ENCODE measurements at places on chromosomes 2 and 18.

- DNase-seq = peak; percentile 91
Observed at GRCh38 chr2:37802899-37803379, 122.1 kb upstream of the RMDN2 start.

GRCh38 chr18:2538236-2538635, 33.1 kb downstream of the METTL4 start:
- DNase-seq = no peak

- no peak for DNase-seq
Observed at GRCh38 chr2:15363734-15364133, 197.4 kb downstream of the NBAS start.

DNA sequence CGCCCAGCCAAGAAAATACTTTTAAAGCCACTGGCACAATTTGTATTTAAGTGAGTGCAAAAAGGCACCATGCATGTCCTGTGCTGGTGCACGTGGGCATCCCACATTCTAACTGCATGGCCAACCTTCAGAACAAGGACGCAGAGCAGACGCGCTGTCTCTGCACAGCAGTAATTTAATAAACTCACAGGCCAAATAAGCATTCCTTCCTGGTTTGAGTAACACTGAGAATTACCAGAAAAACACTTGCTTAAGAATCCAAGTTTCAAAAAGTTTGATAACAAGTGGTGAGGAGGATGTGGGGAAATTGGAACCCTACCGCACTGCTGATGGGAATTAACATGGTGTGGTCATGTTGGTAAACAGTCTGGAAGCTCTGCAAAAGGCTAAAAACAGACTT, 38.7 kb downstream of the RPL31 start:
- DNase-seq = no peak

DNA sequence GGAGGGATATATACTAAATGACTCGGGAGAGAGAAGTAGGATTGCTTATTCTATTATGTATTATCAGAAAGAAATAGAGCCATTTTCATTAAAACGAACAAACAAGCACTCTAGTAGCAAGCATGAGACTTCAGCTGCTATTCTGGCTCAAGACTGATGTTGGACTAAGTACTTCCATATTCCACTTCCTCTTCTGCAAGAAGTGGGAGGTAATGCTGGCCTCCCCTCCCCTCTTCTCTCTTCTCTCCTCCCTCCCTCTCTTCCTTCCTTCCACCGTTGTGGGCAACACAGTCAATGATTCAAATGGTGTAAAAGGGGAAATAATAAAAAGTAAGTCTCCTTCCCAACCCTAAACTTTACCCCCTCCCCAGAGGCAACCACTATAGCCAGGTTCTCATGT, 62.6 kb downstream of the EMX1 start:
- no peak for DNase-seq

- DNase-seq = no peak
Observed at GRCh38 chr2:100236166-100236565, 86.1 kb downstream of the LONRF2 start.

DNA sequence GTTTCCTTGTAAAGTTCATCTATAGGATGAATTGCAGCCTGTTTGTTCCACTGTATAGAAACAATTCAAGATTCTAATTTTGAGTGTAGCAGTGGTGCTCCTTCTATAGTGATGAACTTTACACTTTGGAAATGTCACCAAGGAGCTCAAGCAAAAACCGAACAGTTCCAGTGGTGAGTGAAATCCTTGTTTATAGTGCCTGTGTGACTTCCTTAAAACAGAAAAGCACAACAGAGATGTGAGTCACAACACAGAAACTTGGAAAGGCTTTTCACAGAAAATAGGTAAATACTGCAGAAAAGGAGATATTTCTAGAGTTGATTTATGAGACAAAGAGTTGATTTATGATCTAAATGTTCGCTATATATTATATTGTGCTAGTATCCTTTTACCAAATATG, 482.0 kb downstream of the PTPRM start:
- DNase-seq = no peak

DNA sequence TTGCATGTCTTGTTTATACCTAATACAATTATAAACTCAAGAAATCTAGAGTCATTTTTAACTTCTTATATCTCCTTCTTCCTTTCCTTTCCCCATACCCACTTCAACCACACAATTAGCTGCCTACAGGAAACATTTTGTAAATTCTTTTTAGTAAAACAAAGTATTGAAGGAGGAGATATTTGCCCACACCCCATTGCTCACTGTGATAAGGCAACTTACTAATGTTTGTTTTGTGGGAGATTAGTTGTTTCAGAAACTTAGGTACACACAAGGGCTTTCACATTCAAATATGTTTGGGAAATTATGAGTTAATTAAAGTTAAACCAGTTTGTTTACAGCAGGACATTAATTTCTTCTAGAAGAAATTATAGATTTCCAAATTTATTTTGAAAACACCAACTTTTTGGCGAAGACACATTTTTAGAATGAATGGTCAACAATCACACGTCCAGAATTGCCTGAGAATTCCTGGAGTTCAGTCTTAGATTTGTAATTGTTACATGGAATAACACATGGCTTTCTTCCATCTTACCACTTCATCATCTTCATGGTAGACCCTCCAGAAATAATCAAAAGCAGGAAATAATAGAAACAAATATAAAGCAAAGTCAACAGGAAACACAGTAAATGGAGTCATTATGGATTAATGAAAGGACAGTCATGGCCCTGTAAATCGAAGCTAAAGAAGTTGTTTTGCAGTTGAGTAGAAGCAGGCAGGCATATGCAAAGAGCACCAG, 62.5 kb upstream of the RAB27B start:
- no peak for DNase-seq

DNA sequence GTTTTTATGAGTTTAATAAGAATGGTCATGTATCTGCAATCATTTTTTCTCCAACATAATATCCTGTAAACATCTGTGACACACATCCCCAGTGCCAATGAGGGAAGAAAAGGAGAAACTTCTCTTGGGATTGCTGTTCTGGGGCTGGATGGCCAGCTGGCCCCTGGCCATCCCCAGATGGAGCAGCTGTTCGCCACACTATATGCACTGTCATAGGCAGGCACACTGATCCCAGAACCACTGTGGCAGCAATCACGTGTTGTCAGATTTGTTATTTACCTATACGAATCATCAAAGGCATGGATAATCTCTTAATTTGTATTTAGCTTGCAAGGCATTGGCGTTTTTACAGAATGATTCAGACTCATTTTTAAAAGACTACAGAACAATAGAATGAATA, 167.6 kb upstream of the ACAA2 start:
- no peak for DNase-seq

DNA sequence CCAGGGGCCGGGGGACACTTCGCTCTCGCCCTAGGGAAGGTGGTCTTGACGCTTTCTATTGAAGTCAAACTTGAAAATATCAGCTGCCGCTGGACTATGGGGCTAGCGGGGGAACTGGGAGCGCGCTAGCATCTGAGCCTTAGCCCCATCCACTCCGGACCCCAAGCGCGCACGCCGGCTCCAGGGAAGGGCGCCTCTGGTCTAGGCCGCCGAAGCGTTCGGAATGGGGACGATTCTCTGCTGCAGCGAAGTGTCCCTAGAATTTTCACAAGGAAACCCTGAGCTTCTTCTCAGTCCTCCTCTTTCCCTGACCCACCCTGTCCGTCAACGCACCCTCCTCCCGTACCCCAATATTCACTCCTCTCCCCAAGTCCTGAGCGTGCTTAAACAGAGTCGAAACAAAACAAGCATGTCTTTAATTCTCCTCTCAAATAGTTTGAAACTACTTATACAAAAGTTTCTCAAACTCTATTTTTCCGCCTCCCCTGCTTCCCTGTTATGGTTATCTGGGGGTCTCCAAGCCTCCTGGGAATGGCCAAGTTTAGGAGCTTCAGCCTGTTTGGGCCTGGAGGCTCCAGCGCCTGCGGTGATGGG, 5.0 kb downstream of the RAX start:
- no peak for DNase-seq

DNA sequence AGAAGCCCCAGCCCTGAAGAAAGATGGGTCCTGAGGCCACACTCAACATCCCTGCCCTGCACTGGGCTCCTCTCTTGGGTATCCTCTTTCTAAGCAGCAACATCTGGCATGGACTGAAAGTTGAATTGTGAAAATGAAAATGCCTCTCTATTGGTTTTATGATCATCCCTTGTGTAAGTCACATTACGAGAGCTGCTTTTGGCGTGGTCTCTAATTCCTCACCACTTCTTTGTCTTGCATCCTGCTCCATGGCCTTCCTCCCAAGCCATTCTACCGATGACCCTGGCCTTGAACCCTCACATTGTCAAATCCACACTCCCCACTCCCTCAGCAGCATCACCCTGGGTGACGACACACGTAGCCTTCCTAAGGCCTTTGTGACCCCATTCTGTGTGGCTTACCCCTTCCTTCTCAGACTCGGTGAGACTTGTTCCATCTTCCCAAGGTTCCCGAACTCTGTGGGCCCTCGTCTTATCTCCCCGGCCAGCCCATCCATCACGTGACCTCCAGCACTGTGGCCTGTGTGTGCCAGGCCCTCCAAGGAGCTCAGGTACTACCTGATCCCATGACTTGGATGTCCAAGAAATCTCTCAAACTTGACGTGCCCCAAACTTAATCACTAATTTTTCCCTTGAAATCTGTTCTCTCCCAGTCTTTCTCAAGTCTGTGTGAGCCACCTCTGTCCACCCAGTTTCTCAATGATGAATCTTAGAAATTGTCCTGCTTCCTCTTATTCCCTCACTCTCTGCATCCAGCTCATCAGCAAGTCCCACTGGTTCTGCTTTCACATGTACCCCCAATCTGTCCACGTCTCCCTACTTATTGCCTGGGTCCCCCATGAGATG, 194.7 kb upstream of the HS6ST1 start:
- DNase-seq = peak; percentile 8
